ENCODE measurements at places on chromosomes 12 and 14. TPM values are rescaled to one million over a fixed set of nuclear protein-coding genes. Genes with fewer than 3 reads are reported as not detected.

Gene FBXW8
- total RNA-seq, result 17.0 TPM

- no peak for DNase-seq
These were observed 193.9 kb downstream of the BCAT1 start for GRCh38 chr12:24754690-24755638.

DNA sequence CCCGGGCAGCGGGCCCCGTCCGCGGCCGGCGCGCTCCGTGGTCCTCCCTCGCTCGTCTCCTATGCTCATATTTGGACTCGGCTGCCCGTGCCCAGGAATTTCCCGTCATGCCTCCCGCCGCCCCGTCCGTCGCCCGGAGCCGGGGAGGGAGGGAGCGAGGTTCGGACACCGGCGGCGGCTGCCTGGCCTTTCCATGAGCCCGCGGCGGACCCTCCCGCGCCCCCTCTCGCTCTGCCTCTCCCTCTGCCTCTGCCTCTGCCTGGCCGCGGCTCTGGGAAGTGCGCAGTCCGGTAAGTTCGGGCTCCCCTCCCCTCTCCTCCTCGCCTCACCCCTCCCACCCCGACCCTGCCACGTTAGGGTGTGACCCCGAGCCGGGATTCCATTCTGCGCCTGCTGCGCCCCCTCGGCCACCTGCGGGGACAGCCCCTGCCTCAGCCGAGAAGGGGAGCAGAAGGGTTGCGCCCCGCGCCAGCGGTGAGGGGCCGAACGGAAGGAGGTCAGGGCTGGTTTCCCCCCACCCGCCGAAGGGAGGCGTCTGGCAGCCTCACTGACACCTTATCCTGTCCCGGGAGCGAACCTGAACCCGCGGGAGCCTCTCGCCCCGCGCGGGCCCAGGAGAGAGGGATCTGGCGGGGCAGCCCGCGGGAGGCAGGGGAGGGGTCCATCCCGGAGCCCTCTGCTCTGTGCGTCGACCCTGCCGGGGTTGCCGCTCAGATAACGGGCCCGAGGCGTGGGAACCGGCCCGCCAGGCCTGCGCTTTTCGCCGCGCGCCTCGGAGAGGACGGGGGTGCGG lies at the start of gene MSRB3:
TSS of gene MSRB3 (plus strand) at position 108 of the 793 bp plus-strand sequence. CDS start 29,897 bp downstream, outside the sequence.
- DNase-seq, result peak; percentile 25

- DNase-seq, result peak; percentile 73
These were observed 88.9 kb downstream of the NTF3 start for GRCh38 chr12:5520831-5521230.

Gene BBOF1
- 2.1 TPM for total RNA-seq

Gene CPNE6
- total RNA-seq, result not detected

Gene CD9
- total RNA-seq, result 411 TPM

- DNase-seq, result peak; percentile 97
These were observed 81.2 kb downstream of the IRF2BPL start for GRCh38 chr14:76947078-76947837.

Data from lower leg skin (tissue), 4 donors.